T-helper 17 cell (primary cell): ENCODE measurements at places on chromosomes 11 and 22. TPM values are rescaled to one million over a fixed set of nuclear protein-coding genes. Genes with fewer than 3 reads are reported as not detected.

DDI1 gene
- not detected for total RNA-seq

OR5P2 gene
- total RNA-seq: not detected

GRCh38 chr11:130655300-130655699 is 206.9 kb downstream of the ADAMTS15 start:
- no peak overlapping the region for H3K27ac ChIP-seq
- H3K4me3 ChIP-seq: no peak overlapping the region
- no peak for DNase-seq
- H3K27me3 ChIP-seq: peaks cover 25% of the 10 kb centered on the region
- H3K36me3 ChIP-seq: no peaks in the 10 kb centered on the region
- no peaks in the 10 kb centered on the region for H3K4me1 ChIP-seq

- H3K4me1 ChIP-seq: peaks cover 20% of the 10 kb centered on the region
- no peak overlapping the region for H3K4me3 ChIP-seq
- no peaks in the 10 kb centered on the region for H3K27me3 ChIP-seq
- peak overlapping the region; percentile 87 for H3K27ac ChIP-seq
- peaks cover 18% of the 10 kb centered on the region for H3K36me3 ChIP-seq
These were observed 35.0 kb downstream of the AMPD3 start for GRCh38 chr11:10490032-10490397.

DNA sequence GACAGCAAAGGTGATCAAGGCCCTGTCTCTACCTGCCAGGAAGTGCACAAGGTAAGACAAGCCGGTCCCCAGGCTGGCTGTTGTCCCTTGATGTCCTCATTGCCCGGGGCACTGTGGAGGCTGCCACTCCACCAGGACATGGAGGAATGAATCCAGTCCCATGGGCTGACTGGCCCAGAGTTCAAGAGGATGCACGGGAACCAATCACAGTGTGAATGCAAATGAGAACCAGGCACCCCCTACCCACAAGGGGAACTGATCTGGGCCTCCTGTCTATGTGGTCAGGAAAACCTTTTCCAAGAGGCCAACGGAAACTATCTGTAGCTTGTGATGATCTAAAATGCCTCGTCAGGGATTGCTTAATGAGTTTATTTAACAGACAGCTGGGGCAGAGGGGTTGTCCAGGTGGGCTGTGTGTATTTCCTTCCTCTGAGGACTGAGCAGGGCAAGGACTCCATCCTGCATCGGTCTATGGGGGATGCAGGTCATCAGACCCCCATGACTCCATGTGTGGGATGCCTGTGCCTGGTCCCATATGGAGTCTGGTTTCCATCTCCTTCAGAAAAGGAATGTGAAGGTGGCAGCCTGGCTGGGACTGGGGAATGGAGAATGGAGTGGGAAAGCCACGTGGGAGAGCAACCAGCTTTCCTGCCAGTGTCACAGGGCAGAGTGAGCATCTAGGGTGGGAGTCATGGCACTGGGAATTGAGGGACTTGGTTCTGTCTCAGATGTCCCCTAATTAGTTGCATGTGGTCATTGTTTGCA is 60.5 kb downstream of the CD82 start:
- peaks cover 8% of the 10 kb centered on the region for H3K27me3 ChIP-seq
- no peak overlapping the region for H3K27ac ChIP-seq
- H3K4me3 ChIP-seq: no peak overlapping the region
- peaks cover 25% of the 10 kb centered on the region for H3K4me1 ChIP-seq
- peaks cover 4% of the 10 kb centered on the region for H3K36me3 ChIP-seq

- no peaks in the 10 kb centered on the region for H3K4me1 ChIP-seq
- peaks cover 18% of the 10 kb centered on the region for H3K27me3 ChIP-seq
- no peak within 1 kb of the TSS for H3K27ac ChIP-seq
- H3K4me3 ChIP-seq: no peak within 1 kb of the TSS
- DNase-seq: no peak
These were observed at the start of gene KIRREL3 for GRCh38 chr11:127000291-127000968. TSS of gene KIRREL3 (minus strand) at chr11:127000770.

GRCh38 chr11:58832056-58832645 is 12.4 kb downstream of the GLYATL2 start:
- H3K4me3 ChIP-seq: no peak overlapping the region
- H3K36me3 ChIP-seq: no peaks in the 10 kb centered on the region
- no peaks in the 10 kb centered on the region for H3K4me1 ChIP-seq
- H3K27me3 ChIP-seq: peaks cover 6% of the 10 kb centered on the region
